ENCODE measurements at places on chromosomes 12 and 14.
A peak's percentile ranks its signal among the peaks of the same experiment; 100 is the strongest.

DNA sequence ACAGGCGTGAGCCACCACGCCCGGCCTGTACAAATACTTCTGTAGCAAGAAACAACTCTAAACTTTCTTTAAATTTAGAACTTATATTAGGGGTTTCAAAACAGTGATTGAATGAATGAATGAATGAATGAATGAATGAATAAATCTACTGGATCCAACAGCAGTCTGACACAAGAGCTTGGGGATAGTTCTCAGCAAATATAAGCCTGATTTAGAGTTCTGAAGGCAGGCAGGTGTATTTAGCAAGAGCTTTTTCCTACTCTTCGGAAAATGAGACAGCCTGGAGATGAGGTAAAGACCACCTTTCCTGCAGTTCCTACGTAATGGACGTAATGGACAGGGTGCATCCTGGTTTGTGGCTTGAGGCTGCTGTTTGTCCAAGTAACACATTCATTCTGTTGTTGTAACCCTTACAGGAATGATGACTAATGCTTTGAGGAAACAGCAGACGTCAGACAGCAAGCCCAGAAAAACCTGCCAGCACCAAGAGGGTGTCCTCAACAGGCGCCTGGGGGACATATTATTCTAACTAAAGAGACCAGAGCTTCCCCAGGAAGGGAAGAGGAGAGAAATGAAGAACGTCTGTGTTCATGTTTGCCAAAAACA lies 277.4 kb upstream of the SOX5 start:
- DNase-seq = peak; percentile 26

DNA sequence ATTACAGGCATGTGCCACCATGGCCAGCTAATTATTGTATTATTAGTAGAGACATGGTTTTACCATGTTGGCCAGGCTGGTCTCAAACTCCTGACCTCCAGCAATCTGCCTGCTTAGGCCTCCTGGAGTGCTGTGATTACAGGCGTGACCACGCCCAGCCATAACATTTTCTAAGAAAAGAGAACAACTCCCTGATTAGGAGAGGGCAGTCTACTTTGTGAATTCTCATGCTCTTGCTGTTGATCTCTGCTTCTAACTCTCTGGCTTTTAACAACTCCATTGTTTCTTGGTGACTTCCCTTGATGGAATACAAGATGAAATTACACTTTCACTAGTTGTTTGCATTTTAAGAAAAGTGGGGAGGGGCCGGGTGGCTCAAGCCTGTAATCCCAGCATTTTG lies 33.6 kb downstream of the SSH1 start:
- no peak for DNase-seq

GRCh38 chr12:16112130-16112529 lies 165.4 kb downstream of the SLC15A5 start:
- no peak for DNase-seq

DNA sequence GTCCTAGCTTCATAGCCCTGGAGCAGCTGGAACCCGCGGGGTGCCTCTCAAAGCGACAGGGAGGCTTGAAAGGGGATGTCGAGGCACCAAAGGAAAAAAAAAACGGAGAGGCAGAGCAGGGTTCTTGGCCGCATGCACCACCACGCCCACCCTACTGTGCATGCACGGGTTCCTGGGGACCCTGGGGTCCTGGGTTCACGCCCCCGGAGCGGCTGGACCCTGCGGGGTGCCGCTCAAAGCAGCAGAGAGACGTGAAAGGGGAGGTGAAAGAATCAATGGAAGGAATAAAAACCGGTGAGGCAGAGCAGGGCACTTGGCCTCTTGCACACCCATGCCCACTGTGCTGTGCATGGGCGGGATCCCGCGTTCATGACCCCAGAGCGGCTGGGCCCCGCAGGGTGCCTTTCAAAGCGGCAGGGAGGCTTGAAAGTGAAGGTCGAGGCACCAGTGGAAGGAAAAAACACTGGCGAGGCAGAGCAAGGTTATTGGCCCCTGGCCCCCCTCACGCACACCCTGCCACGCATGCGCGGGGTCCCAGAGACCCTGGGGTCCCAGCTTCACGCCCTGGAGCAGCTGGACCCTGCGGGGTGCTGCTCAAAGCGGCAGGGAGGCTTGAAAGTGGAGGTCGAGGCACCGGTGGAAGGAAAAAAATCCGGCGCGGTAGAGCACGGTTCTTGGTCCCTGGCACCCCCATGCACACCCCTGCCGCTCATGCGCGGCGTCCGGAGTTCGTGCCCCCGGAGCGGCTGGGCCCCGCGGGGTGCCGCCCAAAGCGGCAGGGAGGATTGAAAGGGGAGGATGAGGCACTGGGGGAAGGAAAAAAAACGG lies 318.5 kb downstream of the ALG10 start:
- DNase-seq = no peak

- DNase-seq = no peak
These were observed 19.1 kb downstream of the TPCN1 start for GRCh38 chr12:113240395-113240794.

DNA sequence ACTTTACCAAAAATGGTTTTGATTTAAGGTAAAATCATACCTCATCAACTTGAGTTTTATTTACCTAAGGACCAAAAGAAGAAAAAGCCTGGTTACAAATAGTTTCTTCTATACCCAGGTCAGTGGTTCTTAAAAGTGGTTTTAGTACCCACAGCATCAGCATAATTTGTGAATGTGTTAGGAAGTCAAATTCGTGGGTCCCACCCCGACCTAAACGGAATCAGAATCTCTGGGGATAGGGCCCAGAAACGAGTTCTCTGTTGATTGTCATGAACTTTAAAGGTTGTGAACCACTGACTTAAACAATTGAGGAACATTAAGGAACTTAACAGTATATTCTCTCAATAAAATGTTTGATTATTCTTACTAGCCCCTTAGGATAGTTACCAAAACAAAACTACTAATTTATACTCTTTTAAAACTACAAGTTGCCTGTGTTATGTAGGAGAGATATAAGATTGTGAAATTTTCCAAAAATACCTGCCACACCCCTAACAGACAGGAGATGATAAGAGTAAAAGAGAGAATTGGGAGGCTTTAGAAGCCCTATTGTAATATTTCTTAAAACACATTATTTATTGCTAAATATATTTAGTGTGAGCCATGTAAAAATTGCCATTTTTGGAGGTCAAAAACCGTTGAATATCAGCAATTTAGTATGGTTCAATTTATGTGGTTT lies 669 bp upstream of the SLC25A21 start:
- no peak for DNase-seq

DNA sequence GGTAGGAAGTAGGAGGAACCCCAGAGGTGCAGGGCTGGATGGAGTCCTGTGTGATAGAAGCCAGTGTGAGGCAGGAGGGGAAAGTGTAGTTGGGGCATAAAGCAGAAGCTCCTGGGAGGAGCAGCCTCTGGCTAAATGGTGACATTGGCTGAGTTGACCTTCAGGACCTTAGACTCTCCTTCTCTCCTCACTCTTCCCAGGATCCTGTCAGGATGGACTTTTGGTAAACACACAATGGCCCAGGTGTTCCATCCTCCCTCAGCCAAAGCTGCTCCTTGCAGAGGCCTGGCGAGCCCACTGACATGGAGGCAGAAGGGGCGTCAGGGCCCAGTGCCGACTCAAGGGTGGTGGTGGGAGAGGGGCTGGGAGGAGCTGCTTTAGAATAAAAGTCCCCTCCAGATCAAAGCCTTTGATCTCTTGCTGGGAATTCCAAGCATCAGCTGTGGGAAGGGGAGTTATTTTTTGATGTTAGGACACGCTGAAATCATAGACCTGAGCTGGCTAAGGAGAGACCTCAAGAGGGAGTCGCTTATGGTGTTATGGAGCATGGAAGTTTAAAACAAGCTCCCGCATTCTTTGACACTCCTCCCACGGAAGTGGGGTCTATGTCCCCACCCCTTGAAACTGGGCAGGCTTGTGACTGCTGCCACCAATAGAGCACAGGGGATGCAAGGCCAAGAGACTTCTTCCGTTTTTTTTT lies 44.1 kb downstream of the SMIM41 start:
- DNase-seq = no peak

GRCh38 chr12:27966870-27967269 lies 5.7 kb downstream of the PTHLH start:
- no peak for DNase-seq

DNA sequence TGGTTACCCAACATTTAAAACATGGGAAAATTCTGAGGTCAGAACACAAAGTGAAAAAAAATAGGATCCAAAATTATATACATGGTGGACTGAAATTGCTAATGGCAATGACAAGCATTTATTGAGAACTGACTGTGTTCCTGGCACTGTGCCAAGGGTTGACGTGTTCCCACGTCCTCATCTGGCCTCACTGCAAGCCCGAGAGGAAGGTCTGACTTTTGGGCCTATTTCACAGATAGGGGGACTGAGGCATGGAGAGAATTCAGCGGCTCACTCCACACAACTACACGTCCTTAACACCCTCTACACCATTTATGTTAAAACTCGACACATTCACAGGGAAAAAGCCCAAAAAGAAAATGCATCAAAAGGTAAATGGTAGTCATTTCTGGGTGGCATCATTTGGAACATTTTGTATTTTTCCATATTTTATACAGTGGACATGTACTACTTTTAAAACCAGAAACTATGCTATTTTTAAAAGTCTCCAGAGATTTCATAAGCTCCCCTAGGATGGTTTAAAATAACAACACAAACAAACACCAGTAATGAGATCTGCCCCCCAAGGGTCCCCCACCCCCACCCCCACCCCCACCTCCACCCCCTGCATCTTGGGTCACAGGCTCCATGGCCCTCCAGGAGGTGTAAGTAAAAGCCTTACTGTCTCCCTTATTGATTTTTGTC lies 27.7 kb downstream of the CLMN start:
- peak; percentile 17 for DNase-seq

DNA sequence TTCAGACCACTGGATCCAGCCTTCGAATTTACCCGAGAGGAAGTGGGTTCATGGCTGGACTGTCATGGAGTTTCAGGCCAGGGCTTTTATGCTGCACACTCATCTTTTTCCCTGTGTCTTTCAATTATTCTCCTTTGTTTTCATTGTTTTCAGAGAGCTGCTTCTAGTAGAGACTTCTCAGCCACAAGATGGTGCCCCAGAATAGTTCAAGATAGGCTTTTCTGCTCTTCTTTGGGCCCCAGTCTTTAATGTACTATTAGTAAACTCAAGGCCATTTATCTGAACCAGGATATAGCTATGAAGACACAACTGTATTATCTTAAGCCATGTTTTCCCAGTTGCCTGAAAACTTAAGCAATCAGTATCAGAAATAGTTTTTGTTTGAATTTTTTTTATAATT lies 30.4 kb upstream of the PSMA6 start:
- no peak for DNase-seq

DNA sequence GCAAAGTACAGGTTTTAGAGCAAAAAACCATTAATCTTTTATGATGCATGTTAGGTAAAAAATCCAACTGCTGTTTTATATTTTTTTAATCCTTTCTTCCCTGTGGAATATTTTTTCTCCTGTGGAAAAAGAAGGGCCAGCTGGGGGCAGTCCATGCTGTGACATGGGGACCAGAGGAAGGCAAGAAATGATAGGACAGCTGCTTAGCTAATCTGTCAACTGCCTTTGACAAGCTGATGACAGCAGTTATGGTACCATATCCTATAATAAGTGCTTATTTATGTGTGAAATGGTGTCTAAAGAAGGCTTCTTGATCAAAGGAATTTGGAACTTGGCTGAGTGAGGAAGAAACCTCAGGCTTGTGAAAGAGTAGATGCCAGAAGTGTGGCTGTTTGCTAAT lies 452.4 kb upstream of the NOVA1 start:
- DNase-seq = no peak

DNA sequence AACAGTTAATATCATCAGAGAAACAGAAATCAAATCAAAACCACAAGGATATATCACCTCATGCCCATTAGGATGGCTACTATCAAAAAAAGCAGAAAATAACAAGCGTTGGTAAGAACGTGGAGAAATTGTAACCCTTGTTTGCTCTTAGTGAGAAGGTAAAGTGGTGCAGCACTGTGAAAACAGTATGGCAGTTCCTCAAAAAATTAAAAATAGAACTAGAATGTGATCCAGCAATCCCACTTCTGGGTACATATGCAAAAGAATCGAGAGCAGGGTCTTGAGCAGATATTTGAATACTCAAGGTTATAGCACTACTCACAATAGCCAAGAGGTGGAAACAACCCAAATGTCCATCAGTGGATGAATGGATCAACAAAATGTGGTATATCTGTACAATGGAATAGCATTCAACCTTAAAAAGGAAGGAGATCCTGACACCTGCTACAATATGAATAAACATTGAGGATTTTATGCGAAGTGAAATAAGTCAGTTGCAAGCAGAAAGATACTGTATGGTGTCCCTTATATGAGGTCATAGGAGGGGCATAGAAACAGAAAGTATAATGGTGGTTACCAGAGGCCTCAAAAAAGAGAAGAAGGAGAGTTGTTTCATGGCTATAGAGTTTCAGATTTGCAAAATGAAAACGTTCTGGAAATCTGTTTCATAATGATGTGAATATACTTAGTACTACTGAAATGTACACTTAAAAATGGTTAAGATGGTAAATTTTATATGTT lies 131.0 kb upstream of the EEA1 start:
- no peak for DNase-seq

DNA sequence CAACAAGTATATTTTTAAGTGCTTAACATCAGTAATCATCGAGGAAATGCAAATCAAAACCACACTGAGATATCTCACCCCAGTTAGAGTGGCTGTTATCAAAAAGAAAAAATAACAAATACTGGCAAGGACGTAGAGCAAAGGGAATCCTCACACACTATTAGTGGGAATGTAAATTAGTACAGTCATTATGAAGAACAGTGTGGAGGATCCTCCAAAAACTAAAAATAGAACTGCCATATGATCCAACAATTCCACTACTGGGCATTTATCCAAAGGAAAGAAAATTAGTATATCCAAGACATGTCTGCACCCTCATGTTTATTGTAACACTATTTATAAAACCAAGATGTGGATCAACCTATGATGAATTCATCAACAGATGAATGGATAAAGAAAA lies 149.0 kb upstream of the PWP1 start:
- no peak for DNase-seq

DNA sequence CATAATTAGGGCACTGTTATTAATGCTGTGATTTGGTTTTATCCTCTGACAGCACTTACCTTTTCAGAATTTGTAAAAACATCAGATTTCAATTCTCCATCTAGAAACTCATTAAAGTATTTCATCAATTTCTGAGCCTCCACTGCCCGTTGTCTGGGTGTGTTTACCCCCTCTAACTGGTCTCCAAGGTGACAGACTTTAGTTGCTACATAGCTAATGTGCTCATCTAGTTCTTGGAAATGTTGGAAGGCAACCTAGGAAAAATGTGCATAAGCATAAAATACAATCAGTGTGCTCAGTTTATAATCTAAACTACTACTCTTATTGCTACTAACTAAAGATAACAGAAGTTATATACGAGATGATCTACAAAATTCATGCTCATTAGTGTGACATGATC lies 24.6 kb downstream of the EXOC5 start:
- DNase-seq = no peak

DNA sequence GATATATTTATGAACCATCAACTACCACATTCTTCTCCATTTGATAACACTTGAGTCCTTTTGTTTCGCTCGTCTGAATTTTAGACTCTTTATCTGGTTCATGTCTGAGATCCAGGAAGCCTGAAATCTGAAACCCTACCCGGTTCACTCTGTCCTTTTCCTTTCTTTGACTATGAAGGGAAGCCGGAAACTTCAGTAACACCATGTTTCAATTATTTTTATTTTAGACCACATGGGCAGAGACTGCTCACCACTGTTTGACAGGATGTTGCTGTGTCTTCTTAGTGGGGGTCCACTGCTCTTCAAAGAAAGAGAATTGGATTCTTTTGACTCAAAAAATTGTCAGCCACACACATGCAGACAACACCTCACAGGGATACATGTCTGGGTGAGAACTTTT lies 331.9 kb upstream of the FLRT2 start:
- no peak for DNase-seq
